ENCODE measurements at places on chromosomes 2 and 18. TPM values are rescaled to one million over a fixed set of nuclear protein-coding genes. Genes with fewer than 3 reads are reported as not detected.
A peak's percentile ranks its signal among the peaks of the same experiment; 100 is the strongest.

DNA sequence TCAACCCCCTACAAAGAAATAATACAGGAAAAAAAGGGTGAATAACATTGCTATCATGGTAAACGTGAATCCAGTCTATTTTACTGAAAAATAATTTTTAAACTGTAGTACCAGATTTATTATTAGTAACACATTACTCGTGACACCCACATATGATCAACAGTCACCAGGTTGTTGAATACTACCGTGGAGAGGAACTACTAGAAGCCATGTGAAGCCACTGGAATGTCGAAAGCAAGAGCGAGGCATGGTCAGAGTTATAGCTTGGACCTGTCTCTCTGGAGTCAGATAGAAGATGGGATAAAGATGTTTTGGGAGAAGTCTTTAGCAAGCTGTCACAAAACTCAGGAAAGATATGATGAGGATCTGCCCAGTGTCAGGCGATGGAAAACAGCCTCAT lies 63.2 kb upstream of the EPB41L3 start:
- no peak for DNase-seq

- DNase-seq: no peak
These were observed 402.5 kb upstream of the ETAA1 start for GRCh38 chr2:66994654-66995053.

DNA sequence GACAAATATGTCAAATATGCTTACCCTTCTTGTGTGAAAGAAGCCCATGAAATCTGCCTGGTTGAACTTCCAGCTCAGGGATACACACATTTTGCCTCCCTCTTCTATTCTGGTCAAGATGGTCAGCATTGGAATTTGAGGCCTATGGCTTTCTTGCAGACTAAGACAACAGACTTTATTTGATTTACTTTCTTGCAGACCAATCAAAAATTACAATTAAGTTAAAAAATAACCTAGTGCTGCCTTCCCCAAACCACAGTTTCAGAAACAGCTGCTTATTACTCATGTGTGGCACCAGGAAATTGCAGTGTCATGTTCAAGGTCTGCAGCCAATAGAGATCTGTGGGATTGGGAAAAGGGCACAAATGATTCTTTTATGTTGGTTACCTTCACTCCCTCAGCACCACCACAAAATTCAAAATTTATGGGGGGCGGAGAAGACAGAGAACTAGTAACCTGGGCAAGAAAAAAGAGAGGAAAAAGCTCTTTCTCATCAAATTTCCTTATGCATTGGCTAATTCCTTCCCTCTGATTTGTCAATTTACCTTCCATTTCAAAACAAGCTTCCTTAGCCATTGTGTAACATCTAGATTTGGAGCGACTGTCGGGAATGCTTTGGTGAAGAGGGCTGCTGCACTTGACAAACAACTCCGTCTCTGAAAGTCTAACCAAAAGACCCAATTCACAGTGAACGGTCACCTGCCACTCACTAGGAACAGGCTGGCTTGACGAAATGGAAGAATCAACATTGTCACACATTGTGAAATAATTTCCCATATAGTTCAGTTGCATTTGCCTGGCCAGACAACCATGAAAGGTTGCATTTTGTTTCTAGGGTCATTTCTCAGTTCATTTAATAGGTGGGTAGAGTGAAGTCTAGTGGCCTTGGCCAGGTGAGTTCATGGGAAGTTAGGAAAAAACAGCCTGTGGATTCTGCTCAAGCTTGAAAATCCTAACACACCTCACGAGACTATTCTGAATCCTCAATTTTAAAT lies 100.4 kb upstream of the FZD5 start:
- DNase-seq: peak; percentile 39

Gene DSC3
- 0.02 TPM for polyA plus RNA-seq

DNA sequence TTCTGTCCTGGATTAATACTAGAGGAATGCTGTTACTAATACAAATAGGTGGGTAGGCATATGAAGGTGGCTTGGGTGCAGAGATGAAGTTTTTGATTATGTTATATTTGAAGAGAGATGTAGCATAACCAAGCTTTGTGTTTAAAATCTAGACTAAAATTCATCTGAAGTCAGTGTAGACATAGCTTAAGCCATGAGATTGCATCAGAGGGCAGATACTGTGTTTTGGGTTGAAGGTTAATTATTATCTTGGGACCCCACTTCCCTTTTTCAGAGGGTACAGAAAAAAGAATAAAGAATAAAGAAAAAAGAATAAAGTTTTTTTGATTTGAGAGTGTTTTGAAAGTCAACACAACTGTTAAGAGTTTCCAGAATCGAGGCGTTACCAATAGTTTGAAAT lies 13.0 kb downstream of the PPM1B start:
- DNase-seq: no peak

- no peak for DNase-seq
These were observed 135.5 kb upstream of the MYT1L start for GRCh38 chr2:2466534-2466933.

Gene FOXI3
- not detected for polyA plus RNA-seq

DNA sequence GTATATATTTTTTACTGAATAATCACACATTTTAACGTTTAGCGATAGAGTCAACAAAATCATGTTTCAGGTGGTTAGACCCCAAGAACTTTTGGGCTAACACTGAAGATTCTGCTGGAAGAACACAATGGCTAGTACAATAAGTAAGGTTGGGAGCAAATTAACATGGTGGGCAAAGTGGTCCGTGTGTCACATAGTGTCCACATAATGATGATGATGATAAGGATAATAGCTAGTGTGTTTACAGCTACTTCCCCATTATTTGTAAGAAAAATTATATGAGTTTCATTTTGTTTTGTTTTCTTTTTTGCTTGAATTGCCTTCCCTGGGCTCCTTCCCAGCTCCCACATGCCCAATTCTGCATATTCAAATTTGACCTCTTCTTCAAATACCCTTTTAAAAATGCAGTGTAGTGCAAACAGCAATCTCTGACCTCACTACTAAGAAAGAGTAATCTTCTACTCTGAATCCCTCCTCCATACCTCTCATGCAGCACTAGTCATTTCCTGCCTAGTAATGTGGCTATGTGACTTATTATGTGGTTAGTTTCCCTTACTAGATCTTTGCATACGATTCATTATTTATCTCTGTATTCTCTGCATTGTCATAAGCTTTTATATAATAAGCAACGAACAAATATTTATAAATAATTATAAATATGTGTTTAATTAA lies 16.9 kb upstream of the VPS54 start:
- DNase-seq: no peak

DNA sequence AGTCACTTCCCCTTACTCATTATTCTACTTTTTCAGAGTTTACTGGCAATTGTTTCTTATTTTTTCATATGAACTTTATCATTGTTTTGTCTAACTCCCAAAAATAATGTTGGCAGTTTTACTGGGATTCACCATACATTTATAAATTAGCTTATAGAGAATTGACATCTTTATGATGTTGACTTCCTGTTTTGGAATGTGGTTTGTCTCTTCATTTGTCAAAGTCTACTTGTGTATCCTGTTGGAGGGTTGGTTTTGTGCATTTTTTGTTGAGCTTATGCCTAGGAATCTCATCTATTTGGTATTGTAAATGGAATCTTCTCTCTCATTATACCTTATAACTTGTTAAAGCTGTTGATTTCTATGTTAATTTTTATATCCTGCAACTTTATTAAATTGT lies 16.4 kb downstream of the EPC2 start:
- no peak for DNase-seq

DNA sequence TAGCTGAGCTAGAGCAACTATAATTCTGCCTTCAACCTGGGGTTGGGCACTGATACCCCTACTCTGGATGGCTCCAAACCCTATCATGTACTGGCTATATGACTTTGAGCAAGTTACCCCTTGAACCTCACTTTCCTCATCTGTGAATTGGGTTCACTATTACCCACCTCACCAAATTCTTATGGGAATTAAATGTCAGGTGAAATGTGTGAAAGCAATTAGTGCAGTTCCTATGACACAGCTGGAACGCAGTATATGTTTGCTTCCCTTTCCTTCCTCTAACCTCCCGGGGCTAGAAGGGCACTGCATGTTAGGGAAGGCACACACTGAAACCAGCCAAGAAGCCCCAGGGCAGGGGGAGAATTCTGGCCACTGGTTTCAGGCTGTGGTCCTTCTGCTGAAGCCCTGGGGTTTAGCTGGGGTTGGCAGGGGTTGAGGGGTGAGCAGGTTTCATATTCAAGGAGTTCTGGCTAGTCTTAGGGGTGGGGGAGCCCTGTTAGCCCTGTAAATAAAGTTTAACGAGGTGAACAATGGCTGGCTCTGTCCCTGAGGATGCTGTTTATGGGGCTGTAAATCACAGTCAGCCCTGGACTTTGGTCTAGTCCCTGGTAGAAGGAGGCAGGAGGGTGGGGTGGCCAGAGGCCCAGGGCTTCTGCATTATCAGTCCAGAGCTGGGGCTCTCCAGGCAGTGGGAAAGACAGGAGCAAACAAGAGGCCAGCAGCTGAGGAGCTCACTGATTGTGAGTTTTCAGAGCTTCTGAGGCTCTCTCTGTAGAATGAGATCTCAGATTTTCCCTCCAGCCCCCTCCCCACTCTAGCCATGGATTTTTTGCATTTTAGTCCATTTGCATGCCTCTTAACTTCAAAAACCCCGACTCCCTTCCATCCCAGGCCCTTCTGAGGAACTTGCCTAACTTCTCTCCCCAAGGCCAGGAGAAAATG lies 8.0 kb downstream of the PKDCC start:
- DNase-seq: no peak

- no peak for DNase-seq
These were observed 52.1 kb downstream of the CMPK2 start for GRCh38 chr2:6813573-6813972.
